DMS53 (cell line): ENCODE measurements at places on chromosomes 6 and 20.

- DNase-seq: no peak
These were observed 56.2 kb downstream of the BMP7 start for GRCh38 chr20:57210054-57210910.

- DNase-seq: no peak
These were observed 327.6 kb upstream of the CNR1 start for GRCh38 chr6:88493717-88494116.

GRCh38 chr20:61057443-61058121, 194.5 kb upstream of the CDH4 start:
- DNase-seq: no peak

- DNase-seq: no peak
These were observed 57.0 kb downstream of the FRK start for GRCh38 chr6:116003668-116004067.

DNA sequence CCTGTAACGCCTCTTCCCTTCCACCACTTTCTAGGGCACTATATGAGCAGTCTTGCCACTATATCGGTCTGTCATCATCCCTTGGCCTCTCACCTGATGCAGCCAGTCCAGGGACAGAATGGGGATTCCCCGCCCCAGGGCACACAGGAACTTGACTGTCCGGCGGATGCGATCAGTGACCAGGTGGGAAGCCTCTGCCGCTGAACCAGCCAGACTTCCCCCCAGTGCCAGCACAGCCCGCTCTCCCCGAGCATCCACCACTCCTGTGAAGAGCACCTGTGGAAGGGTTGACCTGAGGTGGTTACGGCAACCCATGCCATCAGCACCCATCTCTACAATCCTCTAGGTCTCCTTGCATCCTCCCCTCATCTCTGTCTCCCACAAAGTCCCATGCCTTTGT, 12.2 kb upstream of the NRM start:
- no peak for DNase-seq

DNA sequence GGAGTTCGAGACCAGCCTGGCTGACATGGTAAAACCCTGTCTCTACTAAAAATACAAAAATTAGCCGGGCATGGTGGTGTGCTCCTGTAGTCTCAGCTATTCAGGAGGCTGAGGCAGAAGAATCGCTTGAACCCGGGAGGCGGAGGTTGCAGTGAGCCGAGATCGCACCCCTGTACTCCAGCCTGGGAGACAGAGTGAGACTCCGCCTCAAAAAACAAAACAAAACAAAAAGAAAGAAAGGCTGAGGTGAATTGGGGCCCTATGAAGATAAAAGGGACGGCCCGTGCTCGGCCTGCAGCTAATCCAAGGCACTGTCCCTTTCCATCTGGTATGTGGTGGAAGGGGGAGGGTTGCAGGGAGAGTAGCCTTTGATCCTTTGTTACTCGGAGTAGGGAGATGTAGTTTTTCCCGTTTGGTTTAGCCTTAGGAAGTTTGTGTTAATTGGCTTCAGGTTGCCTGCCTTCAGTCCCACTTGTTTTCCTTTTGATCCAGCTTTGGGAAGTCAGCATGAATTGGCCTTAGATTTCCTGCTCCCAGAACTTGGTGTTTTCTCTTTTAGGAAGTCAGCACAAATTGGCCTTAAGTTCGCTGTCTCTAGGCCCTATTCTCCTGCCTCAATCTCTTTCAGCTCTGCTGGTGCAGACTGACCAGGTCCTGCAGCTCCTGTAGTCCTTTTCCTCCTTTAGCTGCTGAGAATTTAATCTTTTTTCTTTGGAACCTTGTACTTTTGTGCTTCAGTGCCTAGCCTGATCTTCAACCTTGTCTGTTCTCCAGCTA, 36.1 kb upstream of the PAQR8 start:
- no peak for DNase-seq

DNA sequence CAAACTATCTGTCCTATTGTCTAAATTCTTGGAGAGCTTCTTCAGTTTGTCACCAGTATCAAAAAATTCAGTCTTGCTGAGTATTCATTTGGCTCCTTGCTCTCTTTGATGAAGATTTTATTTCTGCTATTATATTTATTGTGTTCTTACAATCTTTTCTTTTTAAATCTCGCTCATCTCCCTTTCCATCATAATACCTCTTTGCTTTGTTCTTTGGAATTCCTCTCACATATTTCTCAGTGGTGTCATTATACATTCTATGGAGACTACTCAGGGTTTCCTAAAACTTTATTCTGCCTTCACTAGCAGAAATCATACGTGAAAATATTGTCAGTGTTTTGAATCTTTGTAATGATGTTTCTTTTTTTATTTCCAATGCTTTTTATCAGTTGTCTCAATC, 445.2 kb upstream of the ID4 start:
- no peak for DNase-seq

DNA sequence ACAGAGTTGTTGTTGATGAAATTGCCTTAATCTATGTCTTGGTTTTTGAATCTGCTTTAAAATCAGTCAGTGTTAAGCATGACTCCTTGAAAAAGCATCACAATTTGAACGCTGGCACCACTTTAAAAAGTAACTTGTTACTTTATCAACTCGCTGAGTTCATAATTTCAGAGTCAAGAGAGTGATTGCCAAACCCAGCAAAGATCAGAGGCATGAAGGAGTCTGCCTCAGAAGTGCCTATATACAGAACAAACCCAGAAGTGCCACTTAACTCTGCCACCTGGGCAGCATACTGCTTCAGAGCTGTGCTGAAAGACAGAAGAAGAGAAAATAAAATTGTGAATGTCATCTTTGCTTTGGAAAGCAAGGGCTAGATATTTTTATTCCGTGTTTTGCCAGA, 73.6 kb upstream of the HCRTR2 start:
- peak; percentile 13 for DNase-seq
